ENCODE measurements at places on chromosomes 6 and 20.

DNA sequence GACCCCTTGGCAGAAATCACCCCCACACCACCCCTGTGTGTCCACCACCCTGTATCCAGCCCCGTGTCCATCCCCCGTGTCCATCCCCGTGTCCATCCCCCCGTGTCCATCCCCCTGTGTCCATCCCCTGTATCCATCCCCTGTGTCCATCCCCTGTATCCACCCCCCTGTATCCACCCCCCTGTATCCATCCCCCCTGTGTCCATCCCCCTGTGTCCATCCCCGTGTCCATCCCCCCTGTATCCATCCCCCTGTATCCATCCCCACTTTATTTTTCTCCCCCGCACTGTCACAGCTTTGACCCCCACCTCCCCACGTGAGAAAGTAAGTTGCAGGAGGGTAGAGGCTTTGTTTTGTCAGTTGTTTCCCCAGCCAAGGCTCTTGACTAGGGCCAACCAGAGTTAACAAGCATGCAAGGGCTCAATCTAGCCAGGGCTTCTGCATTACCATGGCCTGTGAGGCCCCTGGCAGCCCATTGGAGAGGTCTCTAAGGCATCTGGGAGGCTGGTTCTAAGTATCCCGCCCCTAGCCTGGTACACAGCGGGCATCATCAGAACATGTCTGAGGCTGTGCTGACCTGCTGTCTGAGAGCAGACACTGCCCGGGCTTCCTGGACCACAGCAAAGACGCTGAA, 18.1 kb upstream of the SIRPA start:
- DNase-seq: no peak

GRCh38 chr6:2971420-2972218, at the start of gene SERPINB6:
TSS of gene SERPINB6 (minus strand) at chr6:2971567. CDS start at chr6:2959332, 12,235 bp downstream.
- DNase-seq: peak; percentile 90

DNA sequence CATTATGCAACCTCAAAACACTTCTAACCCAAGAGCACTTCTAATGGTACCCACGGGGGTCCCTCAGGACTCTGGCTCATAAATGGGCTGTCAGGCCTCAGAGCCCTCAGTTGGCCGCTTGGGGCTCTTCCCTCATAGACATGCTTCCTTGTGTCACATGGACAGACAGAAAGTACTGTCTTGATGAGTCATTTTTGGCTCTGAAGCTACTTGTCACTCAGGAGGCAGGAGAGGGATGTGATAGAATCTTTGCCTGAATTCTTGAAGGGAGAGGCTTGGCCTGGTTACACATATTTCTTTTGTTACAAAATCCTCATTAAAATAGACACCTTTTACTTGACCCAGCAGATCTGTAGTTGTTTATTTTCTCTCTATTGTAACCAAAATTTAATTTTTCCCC, 15.1 kb upstream of the EDN1 start:
- DNase-seq: no peak

- DNase-seq: no peak
These were observed 59.0 kb downstream of the AFG1L start for GRCh38 chr6:108353853-108354252.

GRCh38 chr20:35108921-35109320, 16.3 kb upstream of the TRPC4AP start:
- DNase-seq: no peak

GRCh38 chr6:103367212-103367611, 1492.5 kb downstream of the HACE1 start:
- no peak for DNase-seq

DNA sequence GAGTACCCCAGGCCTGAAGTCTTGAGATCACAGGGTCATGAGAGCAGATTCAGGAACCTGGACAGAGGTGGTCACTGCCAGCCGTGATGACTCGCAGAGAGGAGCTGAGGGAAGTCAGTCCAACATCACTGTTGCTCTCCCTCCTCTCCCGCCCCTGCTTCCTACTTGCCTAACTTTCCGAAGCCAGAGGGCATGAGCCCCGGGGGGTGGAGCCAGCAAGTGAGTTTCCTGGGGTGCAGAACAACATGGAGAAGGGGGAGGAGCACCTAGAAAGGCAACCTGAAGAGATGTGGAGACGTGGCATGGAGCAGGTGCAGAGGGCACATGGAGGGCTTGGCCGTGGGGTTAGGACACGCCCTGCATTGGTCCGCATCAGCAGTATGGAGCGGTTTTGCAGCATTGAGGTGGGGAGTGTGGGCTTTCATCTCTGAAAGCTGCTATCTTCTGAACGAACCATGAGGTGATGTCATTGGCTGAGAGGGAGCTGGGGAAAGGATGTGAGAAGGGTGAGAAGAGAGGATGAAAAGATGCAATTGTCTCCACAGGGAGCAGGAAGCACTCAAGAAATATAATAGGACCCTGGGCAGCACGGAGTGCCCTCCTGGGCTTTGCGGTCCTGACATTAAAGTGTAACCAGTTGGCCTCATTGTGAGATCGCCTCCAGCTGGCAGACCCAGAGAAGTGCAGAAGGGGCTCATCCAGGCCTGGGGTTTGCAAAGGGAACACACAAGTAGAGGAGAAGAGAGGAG, 25.0 kb downstream of the GDAP1L1 start:
- no peak for DNase-seq

GRCh38 chr20:36482044-36482473, 59.3 kb upstream of the MYL9 start:
- DNase-seq: no peak

- no peak for DNase-seq
These were observed 16.9 kb upstream of the SRSF3 start for GRCh38 chr6:36577301-36577700.

DNA sequence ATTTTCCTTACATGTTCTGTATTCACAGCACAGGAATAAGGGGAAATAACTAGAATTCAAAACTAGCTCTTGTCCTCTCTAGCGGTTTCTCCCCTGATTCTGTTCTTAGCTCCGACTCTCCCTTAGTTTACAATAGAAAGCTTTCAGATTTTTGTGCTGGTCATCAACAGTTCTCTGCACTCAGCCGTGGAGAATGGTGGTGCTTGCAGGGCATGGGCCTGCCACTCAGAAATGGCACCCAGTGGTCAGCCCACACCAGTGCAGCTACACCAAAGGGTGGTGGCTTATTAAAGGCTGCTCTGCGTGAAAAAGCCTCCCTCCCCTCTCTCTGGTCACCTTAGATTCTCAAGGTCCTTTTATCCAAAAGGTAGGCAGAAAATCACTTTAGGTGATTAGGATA, 123.5 kb downstream of the SASH1 start:
- DNase-seq: no peak

- DNase-seq: no peak
These were observed 411.0 kb downstream of the C6orf118 start for GRCh38 chr6:164898412-164898811.

GRCh38 chr6:154202958-154203357, 153.6 kb downstream of the IPCEF1 start:
- no peak for DNase-seq

DNA sequence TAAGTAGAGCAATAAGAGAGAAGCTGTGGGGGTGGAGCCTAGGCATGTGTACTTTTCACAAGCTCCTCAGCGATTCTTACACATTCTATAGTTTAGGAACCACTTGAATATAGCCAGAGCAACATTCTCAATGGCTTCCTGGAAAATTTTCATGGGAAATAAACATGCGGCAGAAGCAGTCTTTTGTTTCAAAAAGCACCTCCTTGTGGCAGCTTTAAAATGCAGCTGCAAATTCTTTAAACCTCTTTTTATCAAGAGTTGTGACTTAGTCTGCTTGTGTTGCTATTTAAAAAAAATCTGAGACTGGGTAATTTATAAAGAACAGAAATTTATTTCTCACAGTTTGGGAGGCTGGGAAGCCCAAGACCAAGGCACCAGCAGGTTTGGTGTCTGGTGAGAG, 23.8 kb downstream of the NKX2-2 start:
- DNase-seq: no peak

- no peak for DNase-seq
These were observed 560.7 kb upstream of the NOX3 start for GRCh38 chr6:156016186-156016976.

GRCh38 chr6:40171343-40171742, 237.1 kb upstream of the MOCS1 start:
- no peak for DNase-seq

GRCh38 chr6:80454661-80455365, 348.3 kb downstream of the BCKDHB start:
- DNase-seq: no peak

DNA sequence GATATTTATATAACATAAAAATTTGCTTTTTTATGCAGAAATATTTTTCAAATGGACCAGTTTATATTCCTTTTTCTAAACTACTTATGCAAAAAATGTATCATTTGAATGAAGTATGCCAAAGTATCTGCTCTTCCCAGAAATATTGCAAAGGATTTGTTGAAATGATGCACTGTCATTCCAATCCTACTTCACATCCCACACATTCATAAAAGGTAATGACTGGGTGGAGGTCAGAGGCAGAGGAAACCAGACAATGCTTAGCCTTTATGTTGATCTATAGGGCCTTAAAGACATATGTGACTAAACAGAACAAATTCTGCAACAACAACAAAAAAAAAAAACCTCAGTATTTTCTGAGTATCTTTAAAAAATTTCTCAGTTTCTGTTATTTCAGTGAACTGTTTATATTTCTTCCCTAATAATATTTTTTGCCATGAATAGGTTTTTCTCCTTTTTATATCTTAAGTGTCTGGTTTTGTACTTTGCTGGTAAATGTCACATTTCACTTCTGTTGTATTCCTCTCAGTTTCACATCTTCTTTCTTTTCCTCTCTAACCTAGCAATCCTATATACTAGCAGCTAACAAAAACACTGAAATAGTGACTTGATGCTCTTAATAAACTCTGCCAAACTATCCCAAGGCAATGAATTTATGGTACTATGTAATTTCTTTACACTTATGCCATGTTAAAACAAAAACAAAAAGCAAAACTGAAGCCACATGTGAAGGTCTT, 374.1 kb downstream of the BCKDHB start:
- DNase-seq: no peak

DNA sequence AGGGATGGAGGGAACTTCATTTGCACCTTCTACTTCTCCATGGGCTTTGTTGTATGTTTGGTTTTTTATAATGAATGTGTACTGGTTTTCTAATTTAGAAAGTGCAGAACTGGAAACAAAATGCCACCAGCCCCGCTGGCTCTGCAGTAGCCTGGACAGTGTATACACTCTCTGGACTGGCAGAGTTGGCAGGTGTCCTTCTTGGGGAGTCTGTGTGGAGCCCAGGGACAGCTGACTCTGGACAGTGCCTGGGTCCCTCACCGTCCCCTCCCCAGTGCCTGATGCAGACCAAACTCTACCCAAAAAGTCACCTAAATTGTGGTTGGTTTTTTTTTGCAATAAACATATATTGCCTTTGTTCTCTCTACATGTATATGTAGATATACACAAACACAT, 91.0 kb downstream of the SLC2A10 start:
- DNase-seq: no peak

DNA sequence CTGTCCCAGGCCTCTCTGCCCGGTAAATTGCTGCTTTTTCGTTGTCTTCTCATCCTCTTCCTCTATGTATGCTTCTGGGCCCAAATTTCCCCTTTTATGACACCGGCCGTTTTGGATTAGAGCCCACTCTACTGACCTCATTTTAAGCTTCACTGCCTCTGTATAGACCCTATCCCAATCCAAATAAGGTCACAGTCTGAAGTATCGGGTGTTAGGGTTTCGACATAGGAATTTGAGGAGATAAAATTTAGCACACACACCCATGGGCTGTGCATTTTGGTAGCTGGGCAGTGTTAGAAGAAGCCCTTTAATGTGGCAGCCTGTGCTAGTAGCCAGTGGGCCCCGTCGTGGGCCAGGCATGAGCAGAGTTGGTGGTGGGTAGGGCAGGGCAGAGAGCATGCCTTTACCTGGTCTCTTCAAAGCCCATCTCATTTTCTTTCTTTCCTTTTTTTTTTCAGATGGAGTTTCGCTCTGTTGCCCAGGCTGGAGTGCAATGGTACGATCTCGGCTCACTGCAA, 27.9 kb upstream of the EZR start:
- no peak for DNase-seq

- DNase-seq: no peak
These were observed 124.6 kb downstream of the MYB start for GRCh38 chr6:135305684-135306083.

DNA sequence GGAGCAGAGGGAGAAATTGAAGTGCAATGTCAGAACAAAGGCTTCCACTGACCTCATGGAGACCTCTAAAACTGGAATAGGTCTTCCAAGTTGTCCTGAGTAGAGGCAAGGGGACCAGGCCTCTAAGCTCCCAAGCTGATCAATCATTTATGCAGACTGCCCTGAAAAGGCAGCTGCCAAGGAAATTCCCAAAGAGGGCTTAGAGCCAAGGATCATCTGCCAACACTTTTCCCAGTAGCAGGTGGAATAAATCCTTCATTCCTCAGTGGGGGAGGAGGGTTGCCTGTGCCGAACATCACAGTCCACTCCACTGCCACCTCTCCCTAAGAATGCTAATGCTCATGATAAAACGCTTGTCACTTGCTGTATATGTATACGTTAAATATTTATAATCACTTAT, 29.3 kb upstream of the RALY start:
- no peak for DNase-seq

DNA sequence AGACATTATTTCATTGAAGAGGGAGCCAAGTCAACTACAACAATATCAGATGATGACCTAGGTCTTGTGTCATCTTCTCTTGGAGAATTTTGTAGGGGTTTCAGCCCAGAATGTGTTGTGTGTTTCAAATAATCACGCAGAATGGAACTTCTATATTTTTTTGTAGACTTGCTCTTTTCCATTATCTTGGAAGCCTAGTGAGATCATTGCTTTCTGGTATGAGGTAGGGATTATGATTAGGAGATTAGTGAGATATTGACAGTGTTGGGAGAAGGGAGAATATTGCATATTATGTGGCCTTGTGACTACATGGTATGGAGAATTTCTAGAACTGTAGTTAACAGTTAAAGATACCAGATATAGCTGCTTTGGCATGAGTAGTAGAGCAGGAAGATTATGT, 423.6 kb upstream of the PLCB4 start:
- no peak for DNase-seq

DNA sequence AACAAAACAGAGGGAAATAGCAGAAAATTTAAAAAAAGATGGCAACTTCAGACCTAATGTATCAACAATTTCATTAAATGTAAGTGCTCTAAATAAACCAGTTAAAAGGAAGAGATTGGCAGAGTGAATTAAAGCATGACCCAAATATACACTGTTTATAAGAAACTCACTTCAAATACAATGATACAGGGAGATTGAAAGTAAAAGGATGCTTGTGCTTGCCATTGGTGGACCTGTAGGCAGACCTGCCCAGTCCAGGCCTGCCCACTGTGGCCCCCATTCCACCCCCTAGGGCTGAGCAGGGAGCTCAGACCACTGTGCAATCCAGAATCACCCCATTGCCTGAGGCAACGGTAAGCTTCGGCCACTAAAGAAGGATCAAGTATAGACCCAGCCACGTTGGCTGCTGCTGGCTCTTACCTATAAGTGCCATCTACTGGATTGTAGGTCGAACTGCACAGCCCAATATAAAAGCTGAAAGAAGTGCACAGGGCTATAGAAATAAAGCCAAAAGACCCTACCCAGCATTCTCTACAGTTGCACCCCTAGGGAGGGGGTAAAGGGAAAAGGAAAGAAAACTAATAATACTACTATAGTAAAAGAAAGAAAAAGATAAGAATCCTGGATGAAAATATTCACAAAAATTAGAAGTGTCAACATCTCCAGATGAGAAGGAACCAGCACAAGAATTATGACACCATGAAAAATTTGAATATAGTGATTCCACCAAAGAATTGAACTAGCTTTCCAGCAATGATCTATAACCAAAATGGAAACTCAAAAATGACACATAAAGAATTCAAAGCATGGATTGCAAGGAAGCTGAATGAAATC, 36.1 kb downstream of the PSMB1 start:
- DNase-seq: no peak

Data from ascending aorta (tissue), 2 donors.